ENCODE measurements at places on chromosomes 11 and 22. TPM values are rescaled to one million over a fixed set of nuclear protein-coding genes. Genes with fewer than 3 reads are reported as not detected.

DNA sequence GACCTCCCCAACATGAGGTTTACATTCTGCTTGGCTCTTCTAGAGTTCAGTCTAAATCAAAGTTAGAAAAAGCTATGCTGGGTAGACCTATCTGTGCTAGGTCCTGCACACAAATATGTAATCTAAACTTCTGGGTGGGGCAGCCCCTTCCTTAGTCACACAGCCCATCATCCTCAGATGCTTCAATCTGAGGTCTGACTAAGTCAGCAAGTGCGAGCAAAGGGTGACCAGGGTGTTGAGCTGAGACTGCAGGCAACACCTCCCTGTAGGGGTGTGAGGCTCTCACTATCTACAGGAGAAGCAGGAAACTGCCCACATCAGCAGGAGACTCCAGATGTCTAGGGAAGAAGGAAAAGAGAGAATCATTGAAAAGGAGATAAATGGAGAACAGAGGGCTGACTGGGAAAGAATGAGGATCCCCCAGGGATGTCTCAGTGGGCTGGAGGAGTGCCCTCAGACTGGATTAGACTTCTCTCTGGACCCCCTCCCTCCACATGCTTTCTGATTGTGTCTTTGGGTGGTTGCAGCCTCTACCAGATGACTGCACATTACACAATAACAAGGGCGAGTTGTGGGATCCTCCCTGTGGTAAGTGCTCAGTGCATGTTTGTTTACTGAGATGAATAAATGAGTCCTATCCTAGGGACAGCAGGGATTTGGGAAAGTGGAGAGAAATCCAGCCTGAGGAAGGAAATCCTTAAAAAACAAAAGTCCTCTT, 266.2 kb upstream of the PLET1 start:
- DNase-seq = peak; percentile 36

- DNase-seq = no peak
These were observed 73.6 kb downstream of the CSTPP1 start for GRCh38 chr11:47010179-47010578.

DNA sequence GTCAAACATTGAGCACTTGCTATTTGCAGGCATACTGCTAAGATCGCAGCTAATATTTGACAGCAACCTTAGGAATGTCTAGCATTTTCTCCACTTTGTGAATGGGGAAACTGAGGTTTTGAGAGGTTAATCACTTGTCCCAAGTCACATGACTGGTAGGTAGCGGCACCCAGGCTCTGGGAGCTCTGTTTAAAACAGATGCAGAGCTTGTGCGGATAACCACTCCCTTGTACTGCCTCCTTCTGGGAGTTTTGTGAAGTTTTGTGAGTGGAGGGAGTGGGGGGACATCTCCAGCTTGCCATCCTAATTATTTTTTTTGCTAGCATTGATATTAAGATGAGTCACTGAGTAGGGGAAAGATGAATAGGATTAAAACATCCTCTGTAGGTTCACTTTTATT, 134.7 kb downstream of the GRIK4 start:
- no peak for DNase-seq

GRCh38 chr11:119803139-119803538, 74.1 kb upstream of the NECTIN1 start:
- DNase-seq = no peak

DNA sequence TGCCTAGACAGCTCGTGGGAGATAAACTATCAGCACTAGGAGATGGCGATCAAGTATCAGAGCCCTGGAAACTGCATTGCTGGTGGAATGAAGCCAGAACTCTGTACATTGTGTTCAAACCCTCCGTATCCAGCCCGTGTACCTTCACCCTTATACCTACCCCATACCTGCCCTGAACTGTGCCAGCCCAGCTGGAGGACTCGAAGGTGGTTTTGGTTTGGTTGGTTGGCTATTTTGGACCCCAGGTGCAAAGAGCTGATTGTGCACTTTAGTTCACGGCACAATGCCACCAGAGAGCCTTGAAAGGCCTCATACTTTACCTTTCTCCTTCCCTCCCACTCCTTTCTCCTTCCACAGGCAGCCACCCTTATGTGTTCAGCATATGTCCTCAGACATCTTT, 16.0 kb downstream of the FAM83F start:
- no peak for DNase-seq

DNA sequence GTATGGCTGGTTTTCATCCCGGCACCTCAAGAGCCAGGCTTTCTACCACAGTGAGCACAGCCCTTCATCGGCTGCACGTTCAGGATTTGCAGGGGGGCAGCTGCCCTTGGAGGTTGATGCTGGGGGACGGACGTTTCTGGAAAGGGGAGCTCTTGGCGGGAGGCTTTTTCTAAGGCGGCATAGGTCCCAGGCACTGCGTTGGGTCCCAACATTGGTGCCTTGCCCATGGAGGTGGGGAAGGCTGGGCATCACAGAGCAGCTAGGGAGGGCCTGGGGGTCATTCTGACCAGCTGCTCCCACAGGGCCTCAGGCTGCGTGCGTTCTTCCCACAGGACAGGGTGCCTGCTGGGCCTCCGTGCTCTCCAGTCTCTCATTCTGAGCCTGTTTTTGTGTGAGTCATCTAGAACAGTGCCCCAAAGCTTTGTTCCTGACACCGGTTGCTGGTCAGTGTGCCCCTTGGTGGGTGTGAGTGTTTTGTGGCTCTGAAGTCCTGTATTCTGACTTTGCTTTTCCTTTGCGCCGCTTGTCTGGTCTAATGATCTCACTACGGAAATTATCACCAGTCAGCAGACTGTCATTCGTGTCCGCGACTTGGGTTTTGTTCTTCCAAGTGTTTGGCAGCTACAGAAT, 275.9 kb downstream of the TBC1D22A start:
- no peak for DNase-seq

DPAGT1 gene
- 25.5 TPM for total RNA-seq

OR51B2 gene
- total RNA-seq = 0.80 TPM

MS4A1 gene
- total RNA-seq = not detected

SCGB1A1 gene
- not detected for total RNA-seq

ZBTB44 gene
- 28.3 TPM for total RNA-seq

MUC5AC gene
- not detected for total RNA-seq

All from myocyte (in vitro differentiated cells).